Coronary artery (tissue), 2 donors: ENCODE measurements at places on chromosomes 7 and 10.

GRCh38 chr7:4958477-4959301, at the start of gene MMD2:
Gene MMD2, minus strand, starts transcription at chr7:4959187. Its CDS starts 170 bp downstream, at chr7:4959017.
- no peak for DNase-seq

DNA sequence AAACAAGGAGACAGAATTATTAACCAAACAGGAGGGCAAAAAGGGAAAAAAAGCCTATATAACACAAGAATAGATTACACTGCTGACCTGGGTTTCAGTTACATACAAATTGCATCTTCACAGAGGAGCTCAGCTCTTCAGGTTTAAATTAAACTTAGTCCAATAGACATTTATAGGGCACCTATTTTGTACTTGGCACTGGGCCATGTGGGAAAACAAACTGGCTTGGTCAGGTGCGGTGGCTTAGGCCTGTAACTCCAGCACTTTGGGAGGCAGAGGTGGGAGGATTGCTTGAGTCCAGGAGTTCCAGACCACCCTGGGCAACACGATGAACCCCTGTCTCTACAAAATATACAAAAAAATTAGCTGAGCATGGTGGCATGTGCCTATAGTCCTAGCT, 62.3 kb upstream of the CCDC6 start:
- DNase-seq: no peak

DNA sequence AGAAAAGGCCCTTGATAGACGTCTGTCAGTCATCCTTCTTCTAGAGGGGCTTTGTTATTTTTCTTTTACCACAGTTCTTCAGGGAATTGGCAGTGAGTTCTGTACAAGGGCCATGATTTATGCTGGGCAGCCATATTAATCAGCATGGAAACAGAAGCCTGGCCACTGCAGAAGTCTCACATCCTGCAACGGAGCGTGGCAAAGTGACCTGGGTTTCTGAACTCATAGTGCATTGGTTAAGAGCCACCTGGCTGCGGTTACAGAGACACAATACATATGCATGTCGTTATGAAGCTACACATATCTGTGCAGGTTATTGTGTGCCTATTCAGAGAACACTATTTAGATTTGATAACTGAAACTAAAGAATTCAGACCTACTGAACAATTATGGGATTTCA, 419.4 kb upstream of the CELF2 start:
- no peak for DNase-seq

DNA sequence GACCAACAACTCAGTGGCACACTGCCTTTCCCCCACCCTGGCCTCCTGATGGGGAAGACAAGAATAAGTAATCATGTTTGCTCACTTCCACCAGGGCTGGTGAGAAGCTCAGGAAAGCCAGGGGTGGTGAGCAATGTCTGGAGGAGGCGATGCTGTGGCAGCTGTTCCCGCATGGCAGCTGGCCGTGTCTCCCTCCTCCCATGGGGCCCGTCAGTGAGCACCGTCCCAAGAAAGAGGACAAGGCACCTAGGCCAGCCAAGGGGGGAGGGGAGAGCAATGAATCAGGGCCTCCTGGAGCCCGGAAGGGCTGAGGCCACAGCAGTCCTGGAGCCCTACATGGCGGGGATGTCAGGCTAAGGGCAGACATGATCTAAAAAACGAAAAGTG, 69.2 kb upstream of the INSIG1 start:
- no peak for DNase-seq

DNA sequence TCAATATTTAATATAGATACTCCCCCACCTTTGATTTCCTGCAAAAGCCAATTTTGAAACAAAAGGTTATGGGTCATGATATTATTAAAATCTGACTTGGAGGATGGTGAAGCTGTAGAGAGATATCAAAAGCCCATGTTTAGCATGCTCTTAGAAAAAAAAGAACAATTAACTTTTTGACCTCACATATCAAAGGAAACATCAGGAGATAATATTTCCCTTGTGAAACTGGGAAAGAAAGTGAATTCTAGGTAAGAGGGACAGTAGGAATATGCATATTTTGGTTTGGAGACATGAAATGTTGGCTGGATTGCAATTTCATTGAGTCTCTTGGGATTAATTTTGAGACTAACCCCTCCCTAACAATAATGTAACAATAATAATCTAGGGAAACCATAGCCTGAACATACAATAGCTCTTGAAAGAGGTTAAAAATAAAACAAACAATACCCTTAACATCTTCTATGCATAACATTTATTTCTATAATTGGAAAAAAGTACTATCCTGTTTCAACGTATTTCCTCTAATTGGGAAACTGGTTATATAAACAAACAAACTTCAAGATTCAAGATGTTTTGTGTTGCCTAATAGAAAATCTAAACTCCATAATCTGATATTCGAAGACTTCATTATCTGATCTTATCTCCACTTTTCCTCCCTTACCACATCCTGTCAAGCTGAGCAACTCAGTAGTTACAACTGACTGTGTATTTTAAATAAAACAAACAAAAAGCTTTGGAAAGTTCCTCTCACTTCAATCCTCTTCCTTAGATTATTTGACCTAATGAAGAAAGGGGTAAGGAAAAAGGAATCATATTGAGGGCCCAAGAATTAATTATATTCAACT, 14.8 kb downstream of the TMEM26 start:
- DNase-seq: no peak

DNA sequence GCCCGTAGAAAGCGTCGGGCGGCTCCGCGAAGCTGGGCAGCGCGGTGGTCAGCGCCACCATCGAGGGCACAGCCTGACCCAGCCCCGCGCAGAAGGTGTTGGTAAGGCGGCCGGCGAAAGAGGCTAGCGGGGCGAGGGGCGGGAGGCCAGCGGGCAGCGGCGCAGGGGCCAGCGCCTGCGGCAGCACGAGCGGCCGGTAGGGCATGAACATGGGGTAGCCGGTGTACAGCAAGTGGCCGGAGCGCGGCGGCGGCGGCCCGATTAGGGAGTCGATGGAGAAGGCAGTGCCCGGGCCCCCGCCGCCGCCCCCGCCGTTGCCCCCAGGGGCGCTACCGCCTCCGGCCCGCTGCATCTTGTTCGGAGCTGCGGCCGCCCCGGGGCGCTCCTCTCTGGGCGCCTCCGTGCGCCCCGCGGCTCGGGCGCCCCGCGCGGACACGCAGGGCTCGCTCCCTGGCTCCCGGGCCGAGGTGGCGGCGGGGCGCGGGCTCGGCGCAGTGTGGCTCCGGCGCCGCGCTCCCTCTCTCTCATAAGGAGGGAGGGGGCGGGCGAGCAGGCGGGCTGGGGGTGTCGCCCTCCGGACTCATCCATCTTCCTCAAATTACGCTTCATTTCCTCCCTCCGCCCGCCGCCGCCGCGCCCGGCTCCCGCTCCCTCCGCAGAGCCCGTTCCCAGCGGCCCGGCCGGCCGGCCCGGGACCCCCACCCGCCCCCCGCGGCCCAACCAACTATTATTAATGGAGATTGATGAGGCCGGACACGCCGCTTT, at the start of gene GBX1:
Gene GBX1 (minus strand): TSS at position 498 of the 765 bp plus-strand sequence. CDS start 146 bp downstream, at position 352.
- no peak for DNase-seq

GRCh38 chr10:58867683-58868082, 308.8 kb upstream of the PHYHIPL start:
- DNase-seq: no peak

DNA sequence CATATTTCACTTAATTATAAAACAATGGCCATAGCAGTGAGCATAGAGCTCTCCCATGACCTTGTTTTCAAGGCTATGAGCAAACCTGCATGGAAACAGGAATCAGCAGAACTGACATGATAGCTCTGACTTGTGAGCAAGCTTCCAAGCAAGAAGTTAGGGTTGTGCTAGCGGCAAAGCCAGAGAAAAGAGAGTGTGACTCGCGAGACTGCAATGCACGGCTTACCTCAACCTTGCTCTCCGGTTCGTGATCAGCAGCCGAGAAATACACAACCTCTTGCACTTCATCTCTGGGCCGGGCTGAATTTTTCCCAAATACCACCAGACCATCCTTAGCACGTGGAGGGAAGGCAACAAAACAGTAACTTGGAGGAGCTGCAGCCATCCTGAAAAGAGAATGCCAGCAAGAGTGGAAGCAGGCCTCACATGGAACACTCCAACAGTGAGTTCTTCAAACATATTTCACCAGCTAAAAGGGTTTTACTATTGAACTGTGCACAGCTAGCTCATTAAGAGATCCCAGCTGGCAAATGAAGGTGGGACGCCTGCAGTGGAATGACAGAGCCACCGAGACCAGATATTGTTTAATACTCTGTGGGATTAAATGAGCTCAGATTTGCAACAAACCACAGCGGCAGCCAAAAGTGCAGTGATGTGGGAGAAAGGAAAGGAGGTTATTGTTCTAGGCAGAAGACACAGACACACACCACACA, 20.8 kb downstream of the SCRN1 start:
- DNase-seq: no peak

DNA sequence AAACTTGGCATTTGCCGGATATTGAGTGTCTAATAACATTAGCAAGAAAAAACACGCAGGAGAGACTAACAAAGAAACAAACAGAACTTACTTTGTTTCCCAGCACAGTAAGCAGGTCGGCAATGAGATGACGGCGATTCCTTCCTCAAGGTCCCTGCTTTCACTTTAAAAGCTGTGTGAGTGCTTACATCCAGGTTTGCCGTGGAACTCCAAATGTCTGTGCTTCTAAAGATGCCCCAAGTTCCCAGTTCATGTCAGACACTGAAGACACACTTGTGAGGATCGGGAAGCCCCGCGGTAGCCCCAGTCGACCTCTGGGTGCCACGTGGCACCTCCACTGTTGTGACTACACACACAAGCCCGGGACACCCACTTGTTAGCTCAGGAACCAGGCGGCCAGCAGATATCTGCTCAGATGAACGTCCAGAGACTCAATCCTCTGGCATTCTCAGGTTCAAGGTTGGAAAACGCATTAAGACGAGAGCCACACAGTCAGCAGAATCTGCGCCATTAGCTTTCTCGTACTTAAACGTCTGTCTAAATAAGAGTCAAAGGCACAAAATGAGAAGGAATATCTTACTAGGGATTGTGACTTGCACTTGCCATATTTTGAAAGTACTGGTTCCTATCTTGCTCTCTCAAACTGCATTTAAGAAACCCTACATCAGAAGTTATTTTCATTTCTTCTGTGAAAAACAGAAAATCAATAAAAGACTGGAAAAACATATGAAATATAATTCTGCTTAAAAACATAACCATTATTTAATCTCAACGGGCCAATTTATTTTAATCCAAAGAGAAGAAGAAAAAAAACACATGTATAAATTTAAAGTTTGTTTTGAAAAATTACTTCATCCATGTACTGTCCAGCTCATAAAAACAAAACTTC, 207.6 kb upstream of the KLF14 start:
- DNase-seq: no peak
